ENCODE measurements at places on chromosomes 1 and 21. TPM values are rescaled to one million over a fixed set of nuclear protein-coding genes. Genes with fewer than 3 reads are reported as not detected.

DNA sequence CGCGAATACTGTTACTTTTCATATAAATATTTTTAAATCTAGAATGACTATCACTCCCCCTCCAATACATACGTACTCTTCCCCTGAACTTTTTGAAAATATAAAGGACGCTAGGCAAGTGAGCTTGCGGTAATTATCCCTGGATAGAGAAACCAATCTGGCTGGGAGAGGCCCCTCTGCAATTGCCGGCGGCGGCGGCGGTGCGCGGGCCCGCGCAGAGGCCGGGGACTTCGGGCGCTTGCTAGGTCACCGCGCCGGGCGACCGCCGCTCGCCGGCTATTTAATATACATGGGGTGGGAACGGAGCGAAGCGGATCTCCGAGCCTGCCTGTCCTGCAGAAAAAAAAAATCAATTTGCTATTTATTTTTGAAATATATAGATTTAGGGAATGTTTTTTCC is 416.3 kb upstream of the ESRRG start:
- DNase-seq: no peak

- DNase-seq: no peak
Observed at GRCh38 chr1:55474168-55474786, 259.1 kb upstream of the USP24 start.

- no peak for DNase-seq
Observed at GRCh38 chr1:91712981-91713841, 172.7 kb downstream of the TGFBR3 start.

DNA sequence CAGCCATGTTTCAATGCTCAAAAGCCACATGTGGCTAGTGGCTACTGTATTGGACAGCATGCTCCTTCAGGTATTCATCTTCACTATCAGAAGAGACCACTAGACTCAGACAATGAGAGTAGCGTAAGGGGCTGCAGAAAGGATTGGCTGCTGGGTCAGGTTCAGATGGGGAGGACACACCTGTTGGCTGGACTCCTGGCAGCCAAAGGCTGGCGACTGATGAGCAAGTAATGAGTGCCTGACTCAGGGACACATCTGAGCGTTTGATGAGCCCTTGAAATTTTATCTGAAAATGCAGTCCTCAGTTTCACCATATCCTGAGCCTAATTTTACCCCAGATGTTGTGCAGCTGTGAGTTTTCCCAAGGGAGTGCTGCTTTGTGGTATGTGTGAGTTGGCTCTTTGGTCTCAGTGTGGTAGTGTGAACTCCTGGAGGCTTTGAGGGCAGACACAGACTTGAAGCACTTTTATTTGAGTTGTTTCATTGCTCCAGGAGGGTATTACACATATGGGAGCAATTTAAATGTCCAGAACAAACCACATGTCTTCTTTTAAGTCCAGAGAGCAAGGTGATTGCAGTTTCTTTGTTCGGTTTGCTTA is 9.6 kb downstream of the ST6GALNAC3 start:
- DNase-seq: no peak

DNA sequence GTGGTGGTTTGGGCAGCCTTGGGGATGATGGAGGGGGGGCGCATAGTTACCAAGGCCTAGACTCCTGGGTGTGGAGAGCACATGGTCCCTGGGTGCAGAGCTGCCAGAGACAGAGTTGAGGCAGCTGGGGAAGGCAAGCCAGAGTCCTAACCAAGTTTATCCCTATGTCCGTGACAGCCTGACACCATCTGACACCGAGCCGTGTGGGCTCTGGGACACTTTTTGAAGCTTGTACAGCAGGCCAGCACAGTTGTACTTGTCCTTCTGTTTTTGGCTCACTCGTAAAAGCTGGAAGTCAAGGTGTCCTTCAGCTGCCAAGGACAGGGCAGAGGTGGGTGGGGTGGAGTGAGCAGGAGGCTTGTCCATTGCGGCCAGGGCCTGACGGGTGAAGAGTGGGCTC is 28.5 kb downstream of the SLC26A9 start:
- no peak for DNase-seq

GRCh38 chr1:90708826-90709225 is 8.3 kb downstream of the BARHL2 start:
- DNase-seq: no peak

DNA sequence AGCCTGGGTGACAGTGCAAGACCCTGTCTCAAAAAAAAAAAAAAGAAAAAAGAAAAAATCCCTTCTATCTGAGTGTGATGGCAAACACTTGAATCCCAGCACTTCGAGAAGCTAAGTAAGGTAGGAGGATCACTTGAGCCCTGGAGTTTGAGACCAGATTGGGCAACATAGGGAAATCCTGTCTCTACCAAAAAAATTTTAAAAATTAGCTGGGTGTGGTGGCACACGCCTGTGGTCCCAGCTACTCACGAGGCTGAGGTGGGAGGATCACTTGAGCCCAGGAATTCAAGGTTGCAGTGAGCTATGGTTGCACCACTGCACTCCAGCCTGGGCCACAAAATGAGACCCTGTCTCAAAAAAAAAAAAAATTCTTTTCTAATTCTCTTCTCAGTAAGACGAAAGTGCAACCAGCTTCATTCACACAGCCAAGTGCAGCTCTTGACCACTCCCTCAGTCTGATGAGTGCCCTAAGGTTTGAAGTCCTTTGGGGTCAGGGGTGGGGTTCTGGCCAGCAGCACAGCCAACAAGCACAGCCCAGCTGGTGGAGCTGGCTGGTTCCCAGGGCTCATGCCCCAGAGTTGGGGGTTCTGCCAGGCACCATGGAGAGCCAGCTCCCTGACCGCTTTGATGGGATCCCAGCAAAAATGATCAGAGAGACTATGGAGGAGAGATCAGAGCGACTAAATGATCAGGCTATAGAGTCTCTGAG is 8.0 kb downstream of the SLC2A5 start:
- no peak for DNase-seq

The EFCAB7 gene
- total RNA-seq: 1.1 TPM

- DNase-seq: no peak
Observed at GRCh38 chr1:21770201-21770600, 12.7 kb downstream of the USP48 start.

The FCGR3A gene
- 1.8 TPM for total RNA-seq

The FOXD3 gene
- total RNA-seq: 0.76 TPM

- DNase-seq: no peak
Observed at GRCh38 chr1:55249646-55250398, 34.7 kb upstream of the USP24 start.

DNA sequence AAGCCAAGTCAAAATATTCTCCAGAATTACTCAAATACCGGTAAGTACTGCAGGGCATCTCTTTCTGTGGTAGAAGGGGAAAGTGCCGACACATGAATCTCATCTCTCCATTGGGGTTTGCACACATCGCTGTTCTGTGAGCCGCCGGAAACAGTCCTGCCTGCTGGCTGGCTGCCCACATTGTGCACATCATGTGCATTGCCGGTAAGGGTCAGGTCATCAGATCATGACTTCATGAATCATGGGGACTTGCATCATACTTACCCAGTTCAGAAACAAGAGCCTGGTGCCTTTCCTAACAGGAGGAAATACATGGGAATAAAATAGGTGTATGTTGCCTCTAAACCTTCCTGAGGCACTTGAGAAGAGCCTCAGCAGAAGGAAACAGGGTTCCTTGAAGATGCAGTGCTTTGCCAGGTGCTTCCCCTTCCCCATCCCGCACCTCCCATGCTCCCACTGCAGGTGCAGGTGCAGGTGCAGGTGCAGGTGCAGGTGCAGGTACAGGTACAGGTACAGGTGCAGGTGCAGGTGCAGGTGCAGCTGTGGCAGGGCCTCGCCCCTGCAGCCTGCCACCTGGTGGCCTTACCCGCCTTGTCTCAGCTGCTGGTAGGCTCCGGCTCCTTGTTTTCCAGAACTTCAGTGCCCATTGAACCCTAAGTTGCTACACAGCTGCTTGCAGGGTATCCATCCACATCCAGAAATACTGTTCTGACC is 26.5 kb downstream of the GPR137B start:
- no peak for DNase-seq

The LRRC71 gene
- not detected for total RNA-seq

The ASAP3 gene
- 17.6 TPM for total RNA-seq

DNA sequence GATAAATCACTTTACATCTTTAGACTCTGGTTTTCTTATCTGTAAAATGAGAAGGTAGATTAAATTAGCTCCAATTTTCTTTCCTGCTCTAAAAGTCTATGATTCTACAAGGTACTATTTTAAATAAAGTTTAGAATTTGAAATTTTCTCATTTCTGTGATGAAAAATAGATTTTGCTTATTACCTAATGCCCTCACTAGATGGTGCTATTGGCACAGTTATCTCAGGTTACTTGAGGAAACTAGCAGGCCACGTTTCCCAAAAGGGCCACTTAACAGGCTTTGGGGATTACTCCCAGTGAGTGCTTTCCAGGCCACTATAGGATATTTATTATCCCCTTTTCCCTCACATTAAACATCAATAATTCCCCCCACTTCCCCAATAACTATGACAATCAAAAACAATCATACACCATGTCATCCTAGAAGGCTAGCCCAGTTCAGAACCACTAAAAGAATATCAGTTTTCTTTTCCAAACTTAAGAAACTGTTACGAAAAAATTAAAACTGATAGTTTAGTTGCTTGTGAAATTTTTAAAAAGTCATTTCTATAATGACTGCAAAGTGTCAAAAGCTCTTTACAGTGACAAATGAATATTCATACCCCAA is 30.6 kb downstream of the OMA1 start:
- no peak for DNase-seq

GRCh38 chr1:174700775-174701174 is 253.0 kb downstream of the GPR52 start:
- no peak for DNase-seq

DNA sequence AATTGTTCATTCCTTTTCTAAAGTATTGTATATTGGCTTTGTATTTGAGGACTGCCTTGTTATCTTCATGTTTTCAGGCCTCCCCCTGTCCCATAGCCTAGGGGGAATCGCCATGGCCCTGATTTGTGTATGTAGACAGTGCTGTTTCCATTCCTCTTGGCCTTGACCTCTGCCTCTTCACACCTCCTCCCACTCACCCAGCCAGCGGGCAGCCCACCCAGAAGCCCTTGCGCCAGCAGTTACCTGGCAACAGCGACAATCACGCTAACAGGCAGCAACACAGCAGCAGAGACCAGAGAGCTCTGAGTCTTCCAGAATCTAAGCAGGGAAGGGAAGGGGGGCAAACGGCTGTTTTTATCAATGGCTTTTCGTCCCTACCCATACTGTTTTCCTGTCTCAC is 50.0 kb upstream of the NPL start:
- no peak for DNase-seq

GRCh38 chr1:8267307-8267706 is 50.6 kb upstream of the SLC45A1 start:
- DNase-seq: no peak

DNA sequence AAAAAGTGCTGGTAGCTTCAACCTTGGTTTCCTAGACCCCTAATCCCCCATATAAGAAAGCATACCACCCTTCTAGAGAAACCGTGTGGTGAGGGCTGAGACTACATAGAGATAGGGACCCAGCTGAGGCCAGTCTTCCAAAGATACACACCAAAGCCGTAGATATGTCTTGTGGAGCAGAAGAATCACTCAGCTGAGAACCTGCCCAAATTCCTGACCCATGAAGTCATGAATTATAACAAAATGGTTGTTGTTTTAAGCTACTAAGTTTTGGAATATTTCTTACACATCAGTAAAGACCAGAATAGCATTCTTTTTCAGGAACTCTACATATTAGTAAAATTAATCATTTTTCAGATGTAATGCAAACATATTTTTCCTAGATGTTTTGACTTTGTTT is 3.3 kb upstream of the SNRPE start:
- no peak for DNase-seq

GRCh38 chr21:35036465-35037383 is 12.4 kb downstream of the RUNX1 start:
- DNase-seq: no peak

DNA sequence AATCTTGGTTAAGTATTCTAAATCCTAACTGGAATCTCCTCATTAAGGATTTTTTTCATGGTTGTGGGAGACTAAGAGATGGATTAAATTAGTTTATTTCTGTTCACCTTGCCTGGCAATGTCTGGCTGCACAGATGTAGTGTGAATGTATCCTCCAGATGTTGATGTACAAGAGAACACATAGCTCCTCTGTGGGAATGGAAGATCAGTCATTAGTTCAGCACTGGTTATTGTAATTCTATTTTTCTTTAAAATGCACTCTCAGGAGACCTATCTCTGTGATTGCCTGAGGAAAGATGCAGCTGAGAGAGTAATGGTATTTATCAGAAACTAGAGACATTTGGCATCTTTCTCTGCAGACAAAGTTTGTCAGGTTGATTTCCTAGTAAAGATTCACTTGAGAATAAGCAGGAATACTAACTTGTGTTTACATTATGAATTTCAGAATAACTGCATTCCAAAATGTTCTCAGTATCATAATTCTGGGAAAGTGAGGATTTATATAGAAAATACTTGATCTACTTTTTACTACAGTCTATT is 178.6 kb downstream of the GIPC2 start:
- DNase-seq: no peak

The MEX3A gene
- 0.76 TPM for total RNA-seq

DNA sequence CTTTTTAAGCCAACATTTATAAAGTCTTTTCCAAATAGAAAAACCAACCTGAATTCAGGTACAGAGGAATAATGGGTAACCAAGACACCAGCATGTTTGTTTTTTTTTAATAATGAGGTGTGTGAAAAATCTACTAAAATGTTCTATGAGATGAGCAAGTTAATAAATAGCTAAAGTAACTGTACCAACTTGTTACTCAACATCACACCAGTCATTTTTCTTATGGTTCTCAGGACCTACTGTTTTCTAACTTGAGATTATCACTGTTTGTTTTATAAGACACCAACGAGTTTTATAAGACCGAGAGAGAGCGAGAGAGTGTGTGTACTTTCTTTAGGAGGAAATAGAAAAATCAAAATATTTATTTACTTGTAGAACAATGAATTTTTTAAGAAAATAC is 12.4 kb downstream of the ELK4 start:
- no peak for DNase-seq

The ALPL gene
- 5.1 TPM for total RNA-seq

DNA sequence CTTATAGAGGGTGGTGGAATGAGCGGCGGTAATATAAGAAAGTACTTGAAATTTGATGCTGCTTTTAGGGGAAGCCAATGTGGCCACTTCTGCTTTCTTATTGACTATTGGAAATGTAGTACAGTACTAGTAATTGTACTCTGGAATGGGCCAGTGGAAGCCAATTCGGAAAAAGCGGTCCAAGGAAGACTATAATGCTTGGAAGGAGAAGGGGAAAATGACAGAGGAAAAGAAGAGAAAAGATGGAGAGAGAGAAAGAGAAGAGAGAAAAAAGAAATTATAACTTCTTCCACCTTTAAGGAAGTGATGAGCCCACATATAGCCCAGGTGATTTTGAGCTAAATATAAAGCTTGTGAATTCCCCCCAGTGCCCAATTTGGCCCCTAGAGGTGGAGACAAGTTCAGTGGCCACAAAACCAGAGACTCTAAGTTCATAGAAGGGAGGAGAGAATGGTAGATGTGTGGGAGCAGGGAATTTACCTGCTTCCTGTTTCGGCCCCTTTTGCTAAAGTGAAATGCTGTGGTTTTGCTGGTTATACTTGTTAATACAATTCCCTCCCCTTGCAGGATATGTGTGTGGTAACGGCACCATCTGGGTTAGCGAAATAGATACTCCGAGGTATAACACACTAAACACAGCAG is 35.7 kb upstream of the DUSP10 start:
- no peak for DNase-seq

The NOS1AP gene
- 2.5 TPM for total RNA-seq
